ENCODE measurements at places on chromosomes 11 and 22.

DNA sequence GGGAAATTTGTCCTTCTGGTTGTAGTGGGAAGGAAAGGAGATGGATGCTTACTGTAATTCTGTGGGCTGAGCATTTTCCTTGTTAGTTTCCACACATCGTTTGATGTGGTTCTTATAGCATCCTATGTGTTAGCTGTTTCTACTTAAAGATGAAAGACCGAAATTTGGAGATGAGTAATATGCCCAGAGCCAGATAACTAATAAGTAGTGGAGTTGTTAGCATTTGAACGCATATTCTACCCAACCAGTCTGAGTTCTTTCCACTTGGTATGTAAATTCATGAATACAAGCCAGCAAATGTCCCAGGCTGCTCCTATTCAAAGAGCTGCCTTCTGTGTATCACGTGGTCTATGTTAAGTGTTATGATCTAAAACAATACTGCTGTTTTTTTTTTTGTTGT is 14.6 kb downstream of the SPECC1L start:
- no peak for DNase-seq

DNA sequence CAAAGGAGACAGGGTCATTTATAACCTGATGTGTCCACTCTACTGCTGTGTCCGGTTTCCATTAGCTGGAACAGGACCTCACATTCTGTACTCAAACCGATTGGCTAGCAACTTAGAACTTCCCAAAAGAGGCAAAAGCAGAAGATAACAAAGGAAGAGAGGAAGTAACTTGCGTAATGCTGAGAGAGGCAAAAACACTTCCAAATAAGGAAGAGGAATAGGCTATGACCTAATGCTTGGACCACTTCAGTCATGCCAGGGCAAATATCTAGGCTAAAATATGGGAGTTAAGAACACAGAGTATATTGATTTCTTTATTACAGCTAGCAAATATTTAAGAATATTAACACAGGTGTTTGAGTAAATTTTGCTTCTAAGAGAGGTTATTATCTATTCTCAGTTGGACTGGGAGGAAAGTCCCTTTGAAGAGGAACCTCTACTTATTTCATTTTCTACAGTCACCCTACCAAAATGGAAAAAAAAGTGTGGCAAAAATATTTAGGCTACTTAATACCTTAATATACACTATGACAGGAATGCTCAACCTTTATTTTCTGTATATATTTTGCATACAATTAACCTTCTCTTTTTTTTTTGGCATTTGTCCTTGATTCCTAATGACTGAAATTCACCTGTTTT is 499.8 kb upstream of the CHORDC1 start:
- no peak for DNase-seq

DNA sequence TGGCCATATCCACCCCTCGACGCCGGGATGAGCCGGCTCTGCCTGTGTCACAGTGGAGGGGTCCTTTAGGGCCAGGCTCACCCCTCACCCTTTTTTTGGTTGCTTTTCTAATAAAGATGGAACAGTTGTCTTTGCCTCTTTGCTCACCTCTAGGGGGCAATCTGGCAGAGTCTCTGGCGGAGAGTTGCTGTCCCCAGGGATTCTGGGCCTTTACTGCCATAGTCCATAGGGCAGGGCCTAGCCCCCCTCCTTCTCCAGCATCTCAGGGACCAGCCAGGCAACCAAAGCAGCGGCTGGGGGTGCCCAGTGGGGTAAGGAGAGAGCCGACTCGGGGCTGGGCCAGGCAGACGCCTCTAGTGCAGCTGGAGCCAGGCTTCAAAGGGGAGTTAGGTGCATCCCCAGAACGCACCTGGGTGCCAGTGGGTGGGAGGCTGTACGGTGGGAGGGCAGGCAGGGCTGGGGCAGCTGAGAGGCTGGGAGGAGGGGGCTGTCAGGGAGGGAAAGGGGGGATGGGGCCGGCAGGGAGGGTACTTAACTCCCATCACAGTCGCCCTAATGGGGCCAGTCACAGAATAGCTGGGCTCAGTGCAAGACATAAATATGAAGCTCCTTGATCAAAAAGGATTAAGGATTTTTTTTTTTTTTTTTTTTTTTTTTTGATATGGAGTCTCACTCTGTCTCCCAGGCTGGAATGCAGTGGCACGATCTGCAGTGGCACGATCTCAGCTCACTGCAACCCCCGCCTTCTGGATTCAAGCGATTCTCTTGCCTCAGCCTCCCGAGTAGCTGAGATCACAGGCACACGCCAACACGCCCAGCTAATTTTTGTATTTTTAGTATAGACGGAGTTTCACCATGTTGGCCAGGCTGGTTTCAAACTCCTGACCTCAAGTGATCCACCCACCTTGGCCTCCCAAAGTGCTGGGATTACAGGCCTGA is 2.5 kb upstream of the SUSD2 start:
- no peak for DNase-seq

DNA sequence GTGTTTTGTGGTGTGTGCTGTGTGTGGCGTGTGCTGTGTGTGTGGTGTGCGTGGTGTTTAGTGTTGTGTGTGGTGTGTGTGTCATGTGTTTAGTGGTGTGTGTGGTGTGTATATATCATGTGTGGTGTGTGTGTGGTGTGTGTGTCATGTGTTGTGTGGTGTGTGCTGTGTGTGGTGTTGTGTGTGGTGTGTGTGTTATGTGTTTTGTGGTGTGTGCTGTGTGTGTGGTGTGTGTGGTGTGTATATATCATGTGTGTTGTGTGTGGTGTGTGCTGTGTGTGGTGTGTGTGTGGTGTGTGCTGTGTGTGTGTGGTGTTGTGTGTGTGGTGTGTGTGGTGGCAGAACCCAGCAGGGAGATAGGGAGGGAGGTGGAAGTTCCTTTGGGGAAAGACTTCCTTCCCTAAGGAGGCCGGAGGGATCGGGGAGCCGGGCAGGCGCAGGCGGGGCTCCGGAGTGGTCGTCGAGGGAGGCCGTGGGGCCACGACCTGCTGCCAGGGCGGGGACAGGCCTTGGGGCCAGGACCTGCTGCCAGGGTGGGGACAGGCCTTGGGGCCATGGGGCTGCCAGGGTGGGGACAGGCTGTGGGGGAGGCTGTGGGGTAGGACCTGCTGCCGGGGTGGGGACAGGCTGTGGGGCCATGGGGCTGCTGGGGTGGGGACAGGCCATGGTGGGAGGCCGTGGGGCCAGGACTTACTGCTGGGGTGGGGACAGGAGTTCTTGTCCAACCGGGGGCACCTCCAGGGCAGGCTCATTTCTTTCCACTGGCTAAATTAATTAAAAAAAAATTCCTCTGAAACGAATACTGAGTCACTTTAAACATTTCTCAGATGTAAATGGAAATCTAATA is 15.2 kb downstream of the PIM3 start:
- DNase-seq: peak; percentile 55

DNA sequence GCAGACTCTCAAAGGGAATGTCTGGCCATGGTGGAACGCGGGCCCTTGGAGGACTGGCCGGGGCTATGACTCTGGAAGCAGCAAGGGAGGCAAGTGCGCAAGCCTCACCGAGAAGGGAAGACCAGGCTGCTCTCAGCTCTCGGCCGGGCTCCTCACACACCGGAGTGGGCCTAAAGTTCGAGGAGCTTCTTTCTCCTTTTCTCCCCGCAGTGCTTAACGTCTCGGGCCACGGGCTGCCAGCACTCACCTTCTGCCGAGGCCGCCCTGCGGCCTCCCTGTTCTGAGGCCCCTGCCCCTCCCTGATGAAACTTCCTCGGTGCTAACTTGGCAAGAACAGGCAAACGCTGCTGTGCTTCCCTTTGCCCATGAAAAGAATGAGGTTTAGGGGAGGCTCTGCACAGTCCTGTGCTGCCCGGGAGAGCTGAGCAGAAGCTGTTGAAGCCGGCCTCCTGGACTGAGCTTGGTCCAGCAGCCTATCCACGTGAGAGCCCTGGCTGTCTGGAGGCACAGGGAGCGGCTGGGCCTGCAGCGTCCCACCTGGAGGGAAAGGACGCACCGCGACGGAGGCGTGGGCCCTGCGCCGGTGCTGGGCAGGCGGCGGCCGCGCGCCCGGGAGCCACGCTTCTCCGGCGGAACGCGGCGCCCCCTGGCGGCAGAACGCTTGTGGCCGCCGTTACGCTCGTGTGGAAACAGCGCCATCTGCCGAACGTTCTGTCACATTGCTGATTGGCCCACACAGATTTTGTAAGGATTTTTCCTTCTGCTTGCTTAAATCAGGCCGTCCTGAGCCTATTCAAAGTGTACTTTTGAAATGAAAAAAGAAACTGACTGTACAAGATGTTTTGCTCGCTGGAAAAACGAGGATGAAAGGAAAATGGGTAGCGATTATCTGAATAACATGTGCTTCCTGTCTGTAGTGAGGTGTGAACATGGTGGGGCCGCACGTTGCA is 65.0 kb upstream of the TMEM45B start:
- peak; percentile 76 for DNase-seq

- DNase-seq: no peak
Observed at GRCh38 chr22:31106731-31107177, 614 bp downstream of the SELENOM start.

DNA sequence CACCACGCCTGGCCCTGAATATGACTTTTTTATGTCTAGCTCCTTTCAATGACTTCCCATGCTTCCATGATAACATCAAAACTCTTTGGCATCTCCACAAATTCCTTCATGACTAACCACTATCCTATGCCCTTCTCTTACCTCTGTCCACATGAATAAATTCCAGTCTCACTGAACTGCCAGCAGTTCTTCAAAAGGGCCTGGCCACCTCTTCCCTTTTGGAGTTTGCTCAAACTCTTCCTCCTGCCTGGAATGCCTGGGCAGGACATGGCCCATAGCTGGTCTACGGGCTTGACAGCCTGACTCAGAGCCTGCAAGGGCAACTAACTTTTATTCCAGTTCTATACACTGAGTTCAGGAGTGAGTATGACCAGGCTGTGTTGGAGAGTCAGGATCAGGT is 41.8 kb upstream of the ZBTB16 start:
- no peak for DNase-seq

DNA sequence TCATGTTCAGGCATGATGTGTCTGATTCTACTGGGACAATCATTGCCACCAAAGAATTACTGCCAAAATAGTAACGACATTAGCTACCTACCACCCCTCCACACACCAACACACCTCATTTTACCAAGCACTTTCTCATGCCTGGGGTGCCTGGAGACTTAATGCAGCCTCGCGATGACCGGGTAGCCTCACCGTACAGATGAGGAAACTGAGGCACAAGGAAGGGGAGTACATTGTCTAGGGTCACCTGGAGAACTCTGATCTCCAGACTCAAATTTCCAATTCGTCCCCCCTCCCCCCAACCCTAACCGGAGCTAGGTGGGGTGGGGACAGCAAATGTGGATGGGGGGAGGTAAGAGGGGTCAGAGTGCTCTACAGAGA is 2.7 kb upstream of the RTN4RL2 start:
- no peak for DNase-seq

DNA sequence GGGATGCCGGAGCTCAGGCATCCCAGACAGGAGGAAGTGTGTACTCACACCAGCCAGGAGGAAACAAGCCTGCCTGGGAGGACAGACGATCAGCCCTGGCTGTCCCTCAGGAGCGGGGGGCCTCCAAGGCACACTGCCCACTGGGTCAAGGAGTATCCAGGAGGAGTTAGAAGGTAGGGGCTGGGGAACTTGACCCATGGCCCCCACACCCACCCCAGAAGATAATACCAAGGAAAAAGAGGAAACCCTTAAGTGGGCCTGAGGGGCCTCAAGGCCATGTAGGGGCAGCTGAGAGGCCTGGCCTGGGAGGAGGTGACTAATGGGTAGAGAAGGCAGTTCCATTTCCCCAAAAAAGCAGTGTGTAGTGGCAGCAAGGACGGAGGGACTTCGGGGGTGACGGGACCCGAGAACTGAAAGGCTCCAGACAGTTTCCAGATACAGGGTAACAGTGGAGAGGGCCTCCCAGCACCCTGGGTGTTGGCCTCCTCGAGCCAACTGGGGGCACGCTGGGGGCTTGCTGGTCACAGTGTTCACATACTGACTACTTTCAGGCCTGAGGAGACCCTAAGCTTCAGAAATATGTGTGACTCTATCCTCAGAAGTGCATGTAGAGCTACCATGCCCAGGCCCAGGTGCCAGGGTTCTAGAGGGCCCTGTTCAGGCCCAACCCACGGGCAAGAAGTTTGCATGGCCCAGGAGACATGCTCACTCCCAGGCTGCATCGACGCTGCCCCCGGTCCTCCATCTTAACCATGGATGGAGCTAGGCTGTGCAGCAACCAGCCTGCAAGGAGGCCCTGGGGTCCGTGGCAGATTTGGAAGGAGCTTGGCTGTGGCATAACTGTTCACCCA is 75.7 kb upstream of the PITPNB start:
- DNase-seq: no peak

DNA sequence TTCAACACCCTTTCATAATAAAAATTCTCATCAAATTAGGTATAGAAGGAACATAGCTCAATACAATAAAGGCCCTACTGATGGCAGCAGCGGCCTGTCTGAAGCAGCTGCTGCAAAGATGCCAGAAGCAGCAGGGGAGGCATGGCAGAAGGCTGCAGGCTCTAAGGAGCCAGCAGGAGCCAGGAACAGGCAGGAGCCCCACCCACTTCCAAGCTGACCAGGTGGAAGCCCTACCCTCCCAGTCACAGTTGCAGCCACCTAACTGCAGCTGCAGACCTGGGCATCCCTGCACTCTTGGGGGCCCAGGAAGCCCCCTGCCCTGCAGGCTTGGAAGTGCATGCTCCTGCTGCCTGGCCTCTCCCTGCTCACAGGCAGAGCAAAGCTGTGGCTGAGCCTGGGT is 18.2 kb upstream of the OR6A2 start:
- DNase-seq: no peak

DNA sequence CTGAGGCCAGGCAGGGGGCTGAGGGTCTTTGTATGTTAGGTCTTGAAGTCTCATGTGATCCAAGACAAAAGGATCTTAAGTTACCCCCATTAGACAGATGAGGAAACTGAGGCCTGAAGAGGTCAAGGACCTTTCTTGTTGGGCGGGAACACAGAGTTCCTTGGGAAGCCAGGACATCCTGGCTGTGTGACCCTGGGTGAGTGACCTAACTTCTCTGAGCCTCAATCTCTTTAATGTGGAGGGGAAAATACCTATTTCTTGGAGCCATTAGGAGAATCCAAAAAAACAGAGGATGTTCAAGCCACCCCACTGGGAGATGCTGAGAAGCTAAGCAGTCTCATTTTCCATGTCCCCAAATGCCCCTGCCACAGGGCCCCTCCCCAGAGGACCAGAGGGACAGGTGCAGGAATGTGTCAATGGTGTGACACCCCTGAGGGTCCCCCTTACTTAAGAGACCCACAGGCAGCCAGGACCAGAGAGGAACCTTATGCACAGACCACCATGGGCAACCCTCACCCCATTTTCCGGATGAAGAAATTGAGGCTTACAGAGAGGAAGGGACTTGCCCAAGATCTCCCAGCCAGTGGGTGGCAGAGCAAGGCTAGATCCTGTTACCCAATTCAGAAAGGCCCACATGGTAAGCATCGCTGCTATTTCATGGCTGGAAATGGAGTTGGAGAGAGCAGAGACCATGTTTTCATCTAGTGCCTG is 8.0 kb downstream of the RAC2 start:
- DNase-seq: no peak
